ENCODE measurements at places on chromosomes 3 and 15.

DNA sequence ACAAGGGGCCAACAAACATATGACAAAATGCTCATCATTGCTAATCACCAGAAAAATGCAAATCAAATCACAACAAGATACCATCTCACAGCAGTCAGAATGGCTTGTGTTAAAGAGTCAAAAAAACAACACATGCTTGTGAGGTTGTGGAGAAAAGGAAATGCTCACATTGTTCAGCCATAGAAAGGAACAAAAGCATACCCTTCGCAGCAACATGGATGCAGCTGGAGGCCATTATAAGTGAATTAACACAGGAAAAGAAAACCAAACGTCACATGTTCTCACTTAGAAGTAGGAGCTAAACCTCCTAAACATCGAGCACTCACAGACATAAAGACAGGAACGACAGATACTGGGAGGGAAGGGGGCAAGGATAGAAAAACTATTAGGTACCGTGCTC is 678.4 kb upstream of the GRM7 start:
- no peaks in the 10 kb centered on the region for H3K36me3 ChIP-seq
- no peaks in the 10 kb centered on the region for H3K4me1 ChIP-seq
- H3K27ac ChIP-seq = no peak overlapping the region
- H3K4me3 ChIP-seq = no peak overlapping the region
- H3K27me3 ChIP-seq = no peaks in the 10 kb centered on the region

- peaks cover 23% of the 10 kb centered on the region for H3K36me3 ChIP-seq
- H3K4me1 ChIP-seq = no peaks in the 10 kb centered on the region
- DNase-seq = no peak
- no peaks in the 10 kb centered on the region for H3K27me3 ChIP-seq
- no peak overlapping the region for H3K4me3 ChIP-seq
Measured at GRCh38 chr3:108062051-108062450, 28.8 kb downstream of the CD47 start.

GRCh38 chr15:68631601-68632051 is 52.8 kb downstream of the CORO2B start:
- no peaks in the 10 kb centered on the region for H3K36me3 ChIP-seq
- no peak overlapping the region for H3K27ac ChIP-seq

GRCh38 chr3:106725566-106725965 is 651.7 kb upstream of the CCDC54 start:
- no peak overlapping the region for H3K4me3 ChIP-seq
- no peak overlapping the region for H3K27ac ChIP-seq
- peaks cover 4% of the 10 kb centered on the region for H3K27me3 ChIP-seq
- H3K4me1 ChIP-seq = no peaks in the 10 kb centered on the region
- no peaks in the 10 kb centered on the region for H3K36me3 ChIP-seq

GRCh38 chr3:107242579-107242978 is 134.7 kb upstream of the CCDC54 start:
- H3K4me3 ChIP-seq = peak overlapping the region; percentile 66
- H3K27ac ChIP-seq = no peak overlapping the region
- H3K4me1 ChIP-seq = peaks cover 14% of the 10 kb centered on the region
- no peaks in the 10 kb centered on the region for H3K27me3 ChIP-seq
- H3K36me3 ChIP-seq = peaks cover 5% of the 10 kb centered on the region

DNA sequence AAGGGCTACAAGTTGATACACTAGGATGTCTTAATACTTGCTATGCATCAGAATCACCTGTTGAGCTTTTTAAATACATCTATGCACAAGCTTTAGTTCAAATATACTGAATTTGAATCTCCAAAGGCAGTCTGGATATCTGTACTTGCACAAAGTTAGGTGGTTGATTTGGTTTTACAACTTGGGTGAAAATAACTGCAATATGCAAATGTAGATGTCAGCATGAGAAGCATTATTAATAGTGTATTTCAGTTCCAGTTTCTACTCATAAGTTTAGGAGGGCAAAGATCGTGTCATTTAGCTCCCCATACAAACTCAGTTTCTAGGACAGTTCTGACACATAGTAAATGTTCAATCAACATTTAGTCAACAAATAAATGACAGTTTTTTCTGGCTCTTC is 25.6 kb downstream of the IQCB1 start:
- no peak for DNase-seq
- H3K27me3 ChIP-seq = peaks cover 2% of the 10 kb centered on the region
- H3K4me3 ChIP-seq = no peak overlapping the region
- peaks cover 48% of the 10 kb centered on the region for H3K36me3 ChIP-seq

- H3K36me3 ChIP-seq = no peaks in the 10 kb centered on the region
- H3K27ac ChIP-seq = no peak overlapping the region
- H3K4me3 ChIP-seq = no peak overlapping the region
- no peaks in the 10 kb centered on the region for H3K27me3 ChIP-seq
- no peak for DNase-seq
Measured at GRCh38 chr3:96779810-96780209, 34.6 kb upstream of the EPHA6 start.

GRCh38 chr15:94586099-94586498 is 354.7 kb downstream of the MCTP2 start:
- H3K36me3 ChIP-seq = no peaks in the 10 kb centered on the region
- H3K27ac ChIP-seq = no peak overlapping the region
- DNase-seq = no peak
- H3K27me3 ChIP-seq = peaks cover 4% of the 10 kb centered on the region
- peaks cover 24% of the 10 kb centered on the region for H3K4me1 ChIP-seq
- no peak overlapping the region for H3K4me3 ChIP-seq

DNA sequence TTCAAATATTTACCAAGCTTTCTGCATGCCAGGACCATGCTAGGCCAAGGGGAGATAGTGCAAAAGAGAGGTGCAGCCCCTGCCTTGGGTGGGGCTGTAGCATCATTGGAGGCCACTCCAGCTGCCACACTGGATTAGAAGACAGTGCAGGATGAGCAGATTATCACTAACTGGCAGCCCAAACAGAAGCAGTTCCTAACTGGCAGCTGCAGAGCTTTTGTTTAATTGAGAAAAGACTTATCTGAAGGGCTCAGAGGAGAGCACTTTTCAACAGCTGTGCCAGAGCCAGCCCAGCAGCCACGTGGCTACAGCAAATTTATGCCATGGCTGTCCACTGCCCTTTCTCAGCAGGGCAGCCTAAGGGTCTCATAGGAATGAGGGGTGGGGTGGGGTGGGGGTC is 13.5 kb upstream of the ACSBG1 start:
- peaks cover 16% of the 10 kb centered on the region for H3K27me3 ChIP-seq
- peaks cover 27% of the 10 kb centered on the region for H3K4me1 ChIP-seq
- no peak for DNase-seq
- no peaks in the 10 kb centered on the region for H3K36me3 ChIP-seq
- H3K27ac ChIP-seq = no peak overlapping the region
- H3K4me3 ChIP-seq = no peak overlapping the region

- no peaks in the 10 kb centered on the region for H3K4me1 ChIP-seq
- no peak for DNase-seq
- H3K27me3 ChIP-seq = no peaks in the 10 kb centered on the region
Measured at GRCh38 chr3:87969620-87970019, 89.2 kb downstream of the CGGBP1 start.

DNA sequence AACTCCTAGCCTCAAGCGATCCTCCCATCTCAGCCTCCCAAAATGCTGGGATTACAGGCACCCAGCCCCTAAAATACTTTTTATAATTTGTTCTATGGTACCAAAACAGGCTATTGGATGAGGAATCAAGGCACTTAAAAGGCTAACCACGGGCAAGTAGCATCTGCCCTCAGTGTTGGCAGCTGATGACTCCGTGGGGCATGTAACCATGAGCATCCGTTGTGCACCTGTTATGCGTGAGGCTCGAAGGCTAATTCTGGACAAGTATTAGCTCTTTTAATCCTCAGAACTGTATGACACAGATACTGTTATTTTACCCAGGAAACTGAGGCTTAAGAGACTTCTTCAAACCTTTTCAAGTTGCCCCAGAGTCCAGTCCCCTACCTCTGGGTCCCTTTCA is 10.2 kb downstream of the WDR73 start:
- H3K27ac ChIP-seq = peak overlapping the region; percentile 96
- no peaks in the 10 kb centered on the region for H3K4me1 ChIP-seq
- H3K4me3 ChIP-seq = no peak overlapping the region
- H3K27me3 ChIP-seq = peaks cover 3% of the 10 kb centered on the region
- peaks cover 68% of the 10 kb centered on the region for H3K36me3 ChIP-seq

DNA sequence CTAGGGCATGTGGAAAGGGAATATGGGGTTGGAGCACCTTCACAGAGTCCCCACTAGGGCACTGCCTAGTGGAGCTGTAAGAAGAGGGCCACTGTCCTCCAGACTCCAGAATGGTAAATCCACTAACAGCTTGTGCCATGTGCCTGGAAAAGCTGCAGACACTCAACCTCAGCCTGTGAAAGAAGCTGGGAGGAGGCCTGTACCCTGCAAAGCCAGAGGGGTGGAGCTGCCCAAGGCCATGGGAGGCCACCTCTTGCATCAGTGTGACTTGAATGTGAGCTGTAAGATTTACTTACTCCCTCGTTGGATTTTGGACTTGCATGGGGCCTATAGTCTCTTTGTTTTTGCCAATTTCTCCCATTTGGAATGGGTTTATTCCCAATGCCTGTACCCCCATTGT is 705.2 kb upstream of the ROBO1 start:
- H3K36me3 ChIP-seq = no peaks in the 10 kb centered on the region
- peaks cover under 1% of the 10 kb centered on the region for H3K27me3 ChIP-seq
- no peaks in the 10 kb centered on the region for H3K4me1 ChIP-seq
- no peak overlapping the region for H3K27ac ChIP-seq
- DNase-seq = no peak
- H3K4me3 ChIP-seq = no peak overlapping the region

- no peak for DNase-seq
- peaks cover 12% of the 10 kb centered on the region for H3K4me1 ChIP-seq
- H3K36me3 ChIP-seq = no peaks in the 10 kb centered on the region
- H3K4me3 ChIP-seq = no peak overlapping the region
Measured at GRCh38 chr15:81485806-81486205, 111.8 kb upstream of the TMC3 start.

GRCh38 chr3:167330993-167331785 is 48.9 kb downstream of the ZBBX start:
- H3K27me3 ChIP-seq = no peaks in the 10 kb centered on the region
- no peak for DNase-seq
- H3K4me3 ChIP-seq = no peak overlapping the region
- no peak overlapping the region for H3K27ac ChIP-seq

DNA sequence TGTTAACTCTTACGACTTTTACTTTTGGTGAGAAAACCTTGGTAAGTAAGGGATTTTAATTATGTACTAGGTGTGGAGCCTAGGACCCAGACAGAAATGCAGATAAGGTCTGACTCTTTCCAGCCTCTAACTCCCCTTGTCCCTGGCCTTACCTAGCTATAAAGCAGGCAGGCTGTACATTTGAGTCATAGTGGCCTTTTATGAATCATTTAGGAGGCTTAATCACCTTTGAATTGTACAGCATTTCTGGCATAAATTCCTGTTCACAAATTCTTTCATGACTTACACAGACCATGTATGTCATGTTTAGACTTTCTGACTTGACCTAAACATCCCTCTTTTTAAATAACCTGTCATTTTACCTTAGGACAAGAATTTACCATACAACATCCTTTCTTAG is 47.4 kb downstream of the CHCHD4 start:
- no peaks in the 10 kb centered on the region for H3K36me3 ChIP-seq
- H3K27ac ChIP-seq = no peak overlapping the region
- H3K4me3 ChIP-seq = no peak overlapping the region
- H3K27me3 ChIP-seq = peaks cover 22% of the 10 kb centered on the region
- no peak for DNase-seq

DNA sequence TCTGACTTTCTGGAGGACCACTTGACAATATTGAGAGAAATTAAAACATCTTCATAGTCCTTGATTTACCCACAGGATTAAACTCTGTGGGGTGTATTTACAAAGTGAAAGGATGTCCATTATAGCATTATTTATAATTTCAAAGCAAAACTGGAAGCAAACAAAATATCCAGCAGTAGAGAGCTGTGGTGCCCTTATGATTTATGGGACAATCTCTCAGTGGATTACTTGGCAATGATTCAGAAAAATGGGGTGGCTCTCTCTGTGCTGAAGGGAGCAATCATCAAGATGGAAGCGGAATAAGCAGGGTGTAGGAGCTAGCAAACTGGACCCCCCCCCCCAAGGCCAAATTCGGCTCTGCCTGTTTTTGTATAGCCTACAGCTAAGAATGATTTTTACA is 9.0 kb downstream of the PPCDC start:
- no peak for DNase-seq
- peaks cover 3% of the 10 kb centered on the region for H3K27me3 ChIP-seq
- H3K36me3 ChIP-seq = peaks cover 37% of the 10 kb centered on the region
- no peak overlapping the region for H3K4me3 ChIP-seq
- no peak overlapping the region for H3K27ac ChIP-seq

DNA sequence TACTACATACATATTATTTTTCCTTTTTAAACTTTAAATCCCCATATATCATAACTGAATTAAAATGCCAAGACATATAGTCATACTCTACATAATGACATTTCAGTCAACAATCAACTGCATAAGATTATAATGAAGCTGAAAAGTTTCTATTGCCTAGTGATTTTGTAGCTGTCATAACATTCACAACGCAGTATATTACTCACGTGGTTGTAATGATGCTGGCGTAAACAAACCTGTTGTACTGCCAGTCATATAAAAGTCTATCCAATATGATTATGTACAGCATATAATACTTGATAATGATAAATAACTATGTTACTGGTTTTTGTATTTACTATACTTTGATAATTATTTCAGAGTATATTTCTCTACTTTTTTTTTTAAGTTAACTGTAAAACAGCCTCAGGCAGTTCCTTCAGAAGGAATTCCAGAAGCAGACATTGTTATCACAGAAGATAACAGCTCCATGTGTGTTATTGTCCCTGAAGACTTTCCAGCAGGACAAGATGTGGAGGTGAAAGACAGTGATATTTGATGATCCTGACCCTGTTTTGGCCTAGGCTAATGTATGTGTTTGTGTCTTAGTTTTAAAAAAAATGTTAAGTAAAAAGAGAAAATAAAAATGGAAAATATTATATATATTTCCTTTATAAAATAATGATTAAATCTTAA is 443.4 kb upstream of the UBE2E2 start:
- H3K27me3 ChIP-seq = peaks cover 3% of the 10 kb centered on the region
- H3K36me3 ChIP-seq = no peaks in the 10 kb centered on the region
- H3K27ac ChIP-seq = no peak overlapping the region
- H3K4me1 ChIP-seq = no peaks in the 10 kb centered on the region

DNA sequence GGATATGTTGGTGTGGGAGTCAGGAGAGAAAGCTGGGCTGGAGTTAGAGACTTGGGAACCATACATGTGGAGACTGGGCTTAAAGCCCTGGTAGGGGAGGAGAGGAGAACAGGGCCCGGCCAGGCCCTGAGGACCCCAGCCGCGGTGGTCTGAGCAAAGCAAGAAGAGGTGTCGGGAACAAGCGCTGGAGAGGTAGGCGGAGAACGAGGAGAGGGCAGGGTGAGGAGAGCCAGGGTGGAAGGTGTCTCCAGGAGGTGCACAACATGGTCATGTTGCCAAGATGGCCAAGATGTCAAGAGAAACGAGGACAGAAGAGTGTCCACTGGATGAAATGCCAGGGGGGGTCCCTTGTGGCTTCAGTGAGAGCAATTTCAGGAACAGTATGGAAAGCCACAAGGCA is 5.5 kb downstream of the CHAC1 start:
- H3K27ac ChIP-seq = no peak overlapping the region
- peaks cover 6% of the 10 kb centered on the region for H3K36me3 ChIP-seq

- no peaks in the 10 kb centered on the region for H3K27me3 ChIP-seq
- H3K4me1 ChIP-seq = peaks cover 47% of the 10 kb centered on the region
- no peak overlapping the region for H3K4me3 ChIP-seq
Measured at GRCh38 chr3:4741404-4742307, 237.6 kb upstream of the BHLHE40 start.

- peaks cover 2% of the 10 kb centered on the region for H3K27me3 ChIP-seq
- peaks cover 77% of the 10 kb centered on the region for H3K36me3 ChIP-seq
- no peaks in the 10 kb centered on the region for H3K4me1 ChIP-seq
- H3K4me3 ChIP-seq = no peak overlapping the region
- H3K27ac ChIP-seq = peak overlapping the region; percentile 97
Measured at GRCh38 chr3:47836986-47837385, 34.0 kb downstream of the DHX30 start.

Data from nephron progenitor cell (in vitro differentiated cells).